ENCODE measurements at places on chromosomes 11 and 22.

DNA sequence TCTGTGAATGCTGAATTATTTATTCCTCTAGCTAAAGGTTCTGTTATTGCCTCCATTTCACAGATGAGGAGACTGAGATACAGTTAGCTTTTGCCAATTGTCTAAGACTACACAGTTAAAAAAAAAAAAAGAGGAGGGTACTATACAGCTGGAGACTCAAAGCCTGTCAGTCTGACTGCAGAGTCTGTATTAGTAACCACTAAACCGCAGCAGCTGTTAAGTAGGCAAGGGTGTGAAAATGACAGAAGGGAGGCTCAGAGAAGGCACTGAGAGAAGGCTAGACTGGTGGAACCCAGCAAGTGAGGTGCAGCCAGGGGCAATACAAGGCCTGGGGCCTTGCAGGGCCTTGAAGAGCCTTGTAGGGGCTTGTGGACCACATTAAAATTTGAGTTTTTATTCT, 181.2 kb downstream of the CSNK2A3 start:
- peak; percentile 45 for DNase-seq

GRCh38 chr11:68948496-68948895, 32.3 kb downstream of the MRGPRD start:
- no peak for DNase-seq

DNA sequence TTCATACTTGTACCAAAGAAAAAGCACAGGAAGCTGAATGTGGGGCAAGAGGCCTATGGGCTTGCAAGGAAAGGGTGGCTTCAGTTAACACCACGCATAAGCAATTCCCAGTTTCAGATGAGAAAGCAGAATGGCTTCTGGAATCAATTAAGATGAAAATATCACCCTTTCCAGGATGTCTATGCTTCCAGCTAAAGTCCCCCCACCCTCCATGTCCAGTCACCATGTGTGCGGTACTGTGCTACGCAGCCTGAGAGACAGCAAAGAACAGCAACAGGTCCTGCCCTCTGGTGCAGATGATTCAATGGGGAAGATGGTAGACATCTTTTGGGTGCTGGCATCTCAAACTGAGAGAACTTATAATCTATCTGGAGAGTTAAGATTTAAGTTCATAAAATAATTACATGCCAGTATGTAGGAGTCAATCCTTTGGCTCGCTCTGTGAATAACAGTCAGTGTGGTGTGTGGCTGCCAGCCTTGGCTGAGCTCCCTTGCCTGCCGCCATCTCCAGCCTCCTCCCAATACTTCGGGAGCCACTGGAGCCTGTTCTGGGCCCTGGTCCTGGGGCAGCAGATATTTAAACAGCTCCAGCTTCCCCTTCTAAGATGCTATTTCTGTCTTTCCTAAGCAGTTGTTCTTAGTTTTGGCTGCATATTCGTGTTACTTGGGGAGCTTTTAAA, 44.5 kb downstream of the ME3 start:
- DNase-seq: no peak

DNA sequence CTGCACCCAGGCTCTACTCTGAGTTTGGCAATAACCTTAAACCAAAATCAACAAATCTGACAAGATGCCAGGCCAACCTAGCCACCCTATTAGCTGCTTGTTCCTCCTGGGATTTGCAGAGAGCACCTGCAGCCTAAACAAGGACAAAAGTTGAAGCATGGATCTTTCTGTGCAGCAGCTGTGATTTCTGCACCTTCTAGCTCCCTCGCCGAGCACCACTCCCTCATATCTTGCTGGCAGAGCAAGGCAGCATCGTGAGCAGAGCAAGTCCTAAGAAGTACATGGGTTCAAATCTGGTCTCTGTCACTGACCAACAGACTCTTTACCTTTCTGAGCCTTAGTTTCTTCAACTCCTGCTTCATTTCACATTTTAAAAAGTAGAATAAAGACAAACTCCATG, 38.3 kb downstream of the MORC2 start:
- DNase-seq: no peak

- DNase-seq: no peak
Measured at GRCh38 chr11:102254047-102254446, 63.2 kb upstream of the BIRC3 start.

DNA sequence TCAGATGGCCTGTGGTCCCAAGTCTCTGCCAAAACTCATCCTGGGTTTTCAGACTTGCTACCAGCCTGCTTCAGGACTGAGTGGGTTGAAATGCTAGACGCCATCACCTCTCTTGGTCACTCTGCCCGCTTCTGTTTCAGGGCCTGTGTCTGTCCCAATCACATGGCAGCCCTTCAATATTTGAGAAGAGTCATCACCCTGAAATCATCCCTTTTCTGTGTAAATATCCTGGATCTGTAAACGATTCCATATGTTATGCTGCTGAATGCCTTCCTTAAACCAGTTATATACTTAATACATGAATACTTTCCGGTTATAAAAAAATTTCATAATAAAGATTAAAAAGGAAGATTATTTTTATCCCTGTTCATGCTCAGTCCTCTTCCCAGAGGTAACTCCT, 39.8 kb upstream of the TLCD5 start:
- no peak for DNase-seq

- no peak for DNase-seq
Measured at GRCh38 chr11:69395287-69395686, 86.2 kb upstream of the LINC01488 start.

DNA sequence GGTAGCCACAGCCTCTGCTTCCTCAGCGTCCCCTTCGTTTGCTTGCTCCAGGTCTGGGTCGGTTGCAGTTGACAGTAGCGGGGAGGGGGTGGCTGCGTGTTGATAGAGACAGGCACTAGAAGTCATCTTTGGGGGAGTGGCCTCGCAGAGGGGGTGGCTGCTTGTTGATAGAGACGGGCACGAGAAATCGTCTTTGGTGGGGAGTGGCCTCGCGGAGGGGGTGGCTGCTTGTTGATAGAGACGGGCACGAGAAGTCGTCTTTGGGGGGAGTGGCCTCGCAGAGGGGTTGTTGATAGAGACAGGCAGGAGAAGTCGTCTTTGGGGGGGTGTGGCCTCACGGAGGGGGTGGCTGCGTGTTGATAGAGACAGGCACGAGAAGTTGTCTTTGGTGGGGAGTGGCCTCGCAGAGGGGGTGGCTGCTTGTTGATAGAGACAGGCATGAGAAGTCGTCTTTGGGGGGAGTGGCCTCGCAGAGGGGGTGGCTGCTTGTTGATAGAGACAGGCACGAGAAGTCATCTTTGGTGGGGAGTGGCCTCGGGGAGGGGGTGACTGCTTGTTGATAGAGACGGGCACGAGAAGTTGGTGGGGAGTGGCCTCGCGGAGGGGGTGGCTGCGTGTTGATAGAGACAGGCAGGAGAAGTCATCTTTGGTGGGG, 328.3 kb downstream of the TBC1D22A start:
- DNase-seq: peak; percentile 19

GRCh38 chr11:61972672-61973475, 5.4 kb upstream of the FTH1 start:
- DNase-seq: no peak

DNA sequence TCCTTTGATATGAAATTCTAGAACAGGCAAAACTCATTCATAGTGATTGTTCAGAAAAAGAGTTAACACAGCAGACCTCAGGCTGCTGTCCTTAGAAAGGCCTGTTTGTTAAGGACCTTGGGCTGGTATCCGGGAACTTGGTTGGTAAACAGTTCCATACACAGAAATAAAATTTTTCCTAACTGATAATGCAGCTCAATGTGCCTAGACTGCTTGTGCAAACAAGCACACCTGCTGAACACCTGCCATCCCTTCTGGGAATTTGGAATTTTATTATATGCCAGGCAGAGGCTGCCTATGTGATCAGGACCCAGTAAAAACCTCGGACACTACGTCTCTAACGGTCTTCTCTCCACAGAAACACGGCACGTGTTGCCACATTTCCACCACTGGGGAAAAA, 11.5 kb downstream of the THAP12 start:
- DNase-seq: no peak

GRCh38 chr11:17753153-17753552, 18.6 kb downstream of the KCNC1 start:
- DNase-seq: no peak

DNA sequence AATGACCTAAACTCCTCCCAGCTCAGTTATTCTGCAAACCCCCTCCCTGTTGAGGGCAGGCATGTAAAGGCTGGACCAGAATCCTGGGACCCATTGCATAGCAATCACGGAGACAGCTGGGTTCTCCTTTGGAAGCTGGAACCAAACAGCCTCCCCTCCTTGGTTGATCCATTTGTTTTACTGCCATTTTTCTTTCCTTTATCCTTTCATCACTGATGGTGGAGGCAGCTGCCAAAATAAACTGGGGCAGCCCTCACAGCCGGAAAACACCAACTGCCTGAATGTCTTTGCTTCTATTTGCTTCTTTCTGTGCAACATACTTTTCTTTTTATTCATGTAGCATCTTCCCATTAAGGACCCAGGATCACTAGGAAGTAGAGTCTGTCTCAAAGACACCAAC, 150.0 kb upstream of the SYT13 start:
- DNase-seq: no peak

- no peak for DNase-seq
Measured at GRCh38 chr22:38715176-38715764, 9.5 kb downstream of the GTPBP1 start.

GRCh38 chr11:134661660-134662059, 249.6 kb upstream of the B3GAT1 start:
- DNase-seq: no peak

GRCh38 chr11:8356721-8357504, 93.2 kb upstream of the LMO1 start:
- DNase-seq: no peak

- no peak for DNase-seq
Measured at GRCh38 chr22:39266398-39267030, 21.7 kb upstream of the PDGFB start.

GRCh38 chr11:60743058-60743457, 13.6 kb upstream of the MS4A15 start:
- no peak for DNase-seq

- DNase-seq: no peak
Measured at GRCh38 chr11:124483422-124483821, 37.9 kb upstream of the OR8B8 start.

DNA sequence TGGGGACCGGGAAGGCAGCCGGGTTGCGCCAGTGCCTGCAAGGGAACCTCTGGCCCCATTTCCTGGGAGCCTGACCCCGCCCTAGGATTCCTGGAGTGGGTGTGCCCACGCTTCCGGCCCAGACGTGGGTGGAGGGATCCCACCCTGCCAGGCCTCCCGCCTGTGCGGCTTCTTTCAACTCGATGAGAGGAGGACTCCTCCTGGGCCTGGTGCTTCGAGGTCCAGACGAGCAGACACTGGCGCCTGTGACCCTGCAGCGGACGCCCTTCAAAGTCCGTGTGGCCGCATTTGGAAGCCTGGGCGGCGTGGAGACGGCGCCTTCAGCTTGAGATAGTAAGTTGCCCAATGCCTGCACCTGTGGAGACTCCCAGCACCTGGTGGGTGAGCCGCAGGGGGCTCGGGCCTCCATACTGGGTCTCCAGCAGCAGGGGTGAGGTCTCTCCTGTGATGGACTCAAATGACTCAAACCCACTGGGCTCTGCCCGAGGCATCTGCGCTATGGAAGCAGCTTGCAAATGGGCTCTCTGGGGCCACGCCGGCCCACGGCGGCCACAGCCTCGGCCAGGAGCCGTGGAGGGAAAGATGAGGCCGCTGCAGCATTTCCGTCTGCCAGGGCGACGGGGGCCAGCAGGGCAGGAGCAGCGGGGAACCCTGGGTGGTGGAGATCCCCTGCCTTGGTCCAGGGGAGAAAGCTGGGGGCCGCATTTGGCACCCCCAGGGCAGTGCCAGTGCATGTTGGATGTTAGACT, 64.3 kb upstream of the PPARA start:
- no peak for DNase-seq

GRCh38 chr22:35220221-35220620, 37.1 kb upstream of the HMGXB4 start:
- DNase-seq: no peak

- DNase-seq: no peak
Measured at GRCh38 chr11:11117730-11118129, 235.3 kb downstream of the CSNK2A3 start.
